ENCODE measurements at places on chromosomes 2 and 18. TPM values are rescaled to one million over a fixed set of nuclear protein-coding genes. Genes with fewer than 3 reads are reported as not detected.

IWS1 gene
- 22.7 TPM for total RNA-seq

GRCh38 chr2:152950126-152950525 is 231.7 kb downstream of the ARL6IP6 start:
- no peaks in the 10 kb centered on the region for H3K27me3 ChIP-seq
- H3K36me3 ChIP-seq: no peaks in the 10 kb centered on the region
- no peak for DNase-seq
- H3K27ac ChIP-seq: no peak overlapping the region
- H3K4me1 ChIP-seq: no peaks in the 10 kb centered on the region
- H3K4me3 ChIP-seq: no peak overlapping the region

GRCh38 chr18:51610481-51610880 is 413.0 kb upstream of the MEX3C start:
- H3K36me3 ChIP-seq: no peaks in the 10 kb centered on the region
- no peak for DNase-seq
- no peaks in the 10 kb centered on the region for H3K27me3 ChIP-seq
- H3K27ac ChIP-seq: no peak overlapping the region

- H3K27ac ChIP-seq: no peak overlapping the region
- no peaks in the 10 kb centered on the region for H3K27me3 ChIP-seq
- H3K36me3 ChIP-seq: no peaks in the 10 kb centered on the region
Measured at GRCh38 chr2:160197587-160197986, 2.5 kb downstream of the ITGB6 start.

DNA sequence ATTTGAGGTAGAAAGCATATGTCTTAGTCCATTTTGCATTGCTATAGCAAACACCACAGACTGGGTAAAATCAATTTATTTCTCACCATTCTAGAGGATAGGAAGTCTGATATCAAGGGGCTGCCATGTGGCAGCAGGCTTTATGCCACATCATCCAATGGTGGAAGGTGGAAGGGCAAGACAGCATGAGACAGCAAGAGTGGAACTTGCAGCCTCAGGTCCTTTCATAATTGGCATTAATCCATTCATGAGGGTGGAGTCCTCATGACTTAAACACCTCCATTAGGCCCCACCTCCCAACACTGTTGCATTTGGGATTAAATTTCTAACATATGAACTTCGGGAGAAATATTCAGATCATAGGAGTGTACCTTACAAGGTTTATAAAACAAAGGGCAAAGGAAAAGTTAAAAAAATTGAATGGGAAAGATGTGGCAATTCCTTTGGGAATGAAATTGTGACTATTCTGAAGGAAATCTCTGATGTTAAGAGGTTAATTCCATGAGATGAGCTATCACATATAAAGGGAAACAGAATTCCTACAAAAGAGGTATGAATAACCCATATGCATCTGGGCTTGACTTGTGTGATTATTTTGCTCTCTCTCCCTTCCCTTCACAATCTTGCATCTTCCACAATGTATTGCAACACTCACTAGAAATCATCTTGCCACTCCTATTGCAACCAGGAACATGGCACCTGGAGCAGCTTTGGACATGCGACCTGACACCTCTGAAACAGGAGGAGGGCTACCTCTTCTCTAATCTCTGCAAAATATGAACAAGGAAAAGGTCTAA is 507.8 kb downstream of the EPHA4 start:
- no peaks in the 10 kb centered on the region for H3K27me3 ChIP-seq
- H3K4me3 ChIP-seq: no peak overlapping the region
- H3K36me3 ChIP-seq: no peaks in the 10 kb centered on the region

GRCh38 chr2:42795841-42796301 is 3.5 kb upstream of the HAAO start:
- H3K4me3 ChIP-seq: no peak overlapping the region
- no peak for DNase-seq
- no peak overlapping the region for H3K27ac ChIP-seq
- H3K36me3 ChIP-seq: no peaks in the 10 kb centered on the region

All from adrenal gland (tissue), 19 donors.